ENCODE measurements at places on chromosomes 16 and 17.

DNA sequence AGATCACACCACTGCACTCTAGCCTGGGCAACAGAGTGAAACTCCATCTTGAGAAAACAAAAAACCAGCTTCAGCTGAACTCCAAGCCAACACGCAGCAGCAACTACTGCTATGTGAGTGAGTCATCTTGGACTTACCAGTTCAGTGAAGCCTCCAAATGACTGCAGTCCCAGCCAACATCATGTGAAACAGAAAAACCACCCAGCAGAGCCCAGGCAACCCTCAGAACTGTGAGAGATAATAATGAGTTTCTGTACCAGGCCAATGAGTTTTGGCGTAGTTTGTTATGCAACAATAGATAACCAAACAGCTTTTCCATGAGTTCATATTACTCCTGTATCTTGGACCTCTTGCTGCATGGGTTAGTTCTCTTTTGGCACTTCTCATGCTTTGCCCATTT, 23.3 kb downstream of the PHF12 start:
- peak; percentile 12 for DNase-seq

- DNase-seq = no peak
Observed at GRCh38 chr16:65546353-65546791, 424.5 kb upstream of the CDH11 start.

- no peak for DNase-seq
Observed at GRCh38 chr17:76720211-76720610, 6.2 kb downstream of the JMJD6 start.

DNA sequence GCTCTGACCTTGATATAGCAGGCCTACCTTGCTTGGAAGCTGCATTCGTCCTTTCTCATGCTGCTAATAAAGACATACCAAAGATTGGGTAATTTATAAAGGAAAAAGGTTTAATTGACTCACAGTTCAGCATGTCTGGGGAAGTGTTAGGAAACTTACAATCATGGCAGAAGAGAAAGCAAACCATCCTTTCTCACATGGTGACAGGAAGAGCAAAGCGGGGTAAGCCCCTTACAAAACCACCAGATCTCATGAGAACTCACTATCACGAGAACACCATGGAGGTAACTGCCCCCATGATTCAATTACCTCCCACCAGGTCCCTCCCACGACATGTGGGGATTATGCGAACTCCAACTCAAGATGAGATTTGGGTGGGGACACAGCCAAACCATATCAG, 6.0 kb upstream of the MAPT start:
- no peak for DNase-seq

GRCh38 chr17:75864448-75864871, 9.3 kb upstream of the WBP2 start:
- peak; percentile 28 for DNase-seq

GRCh38 chr17:10058921-10059683, 139.3 kb downstream of the GAS7 start:
- no peak for DNase-seq

DNA sequence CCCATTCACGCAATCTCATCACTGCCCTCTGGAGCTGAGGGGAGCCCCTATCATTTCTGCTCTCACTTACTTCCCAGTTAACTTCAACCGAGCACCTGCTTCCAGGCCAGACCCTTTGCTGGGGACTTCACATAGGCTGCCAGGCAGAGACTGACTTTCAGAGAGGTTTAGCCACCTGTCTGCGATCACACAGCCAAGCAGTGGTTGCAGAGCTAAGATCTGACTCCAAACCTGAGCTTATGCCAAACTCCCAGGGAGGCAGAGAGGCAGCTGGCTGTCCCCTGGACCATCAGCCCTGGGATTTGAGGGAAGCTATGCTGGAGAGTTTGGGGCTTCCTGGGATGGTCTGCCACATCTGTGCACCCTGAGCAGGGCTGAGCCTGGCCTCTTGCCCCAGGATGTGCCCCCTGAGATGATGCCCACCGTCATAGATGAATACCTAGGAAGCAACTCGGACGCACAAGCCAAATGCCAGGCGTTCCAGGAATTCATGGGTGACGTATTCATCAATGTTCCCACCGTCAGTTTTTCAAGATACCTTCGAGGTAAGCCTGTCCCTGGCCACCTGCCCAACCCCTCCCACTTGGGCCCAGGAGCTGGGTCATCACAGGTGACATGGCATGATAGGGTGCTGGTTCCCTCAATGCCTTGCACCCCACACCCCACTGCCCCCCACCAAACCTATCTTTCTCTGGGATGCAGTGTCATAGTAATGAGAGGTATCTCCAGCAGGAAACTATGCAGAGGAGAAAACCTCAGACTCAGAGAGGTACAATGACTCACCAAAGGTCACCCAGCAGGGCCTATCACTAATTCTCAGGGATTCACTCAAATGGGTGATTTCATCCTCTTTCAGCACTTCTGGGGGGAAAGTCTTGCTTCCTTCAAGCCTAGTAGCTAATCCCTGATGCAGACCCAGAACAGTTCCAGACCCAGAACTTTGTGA, 10.0 kb downstream of the CES3 start:
- no peak for DNase-seq

DNA sequence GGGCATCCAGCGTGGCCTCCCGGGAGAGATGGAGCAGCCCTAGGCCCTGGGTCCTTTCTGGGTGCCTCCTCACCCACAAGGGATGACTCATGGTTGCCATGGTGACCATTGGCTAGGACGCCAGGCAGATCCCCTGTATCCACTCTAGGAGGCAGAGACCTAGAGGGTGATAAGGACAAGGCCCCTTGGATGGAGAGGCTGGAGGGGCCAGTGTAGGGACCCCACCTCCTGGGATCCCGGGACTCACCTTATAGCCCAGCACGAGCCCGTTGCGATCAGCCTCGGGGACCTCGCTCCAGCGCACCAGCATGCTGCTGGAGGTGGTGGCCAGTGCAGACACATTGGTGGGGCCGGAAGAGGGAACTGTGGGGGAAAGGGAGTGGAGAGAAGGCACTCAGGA, 82.2 kb upstream of the CDC42EP4 start:
- DNase-seq = no peak

DNA sequence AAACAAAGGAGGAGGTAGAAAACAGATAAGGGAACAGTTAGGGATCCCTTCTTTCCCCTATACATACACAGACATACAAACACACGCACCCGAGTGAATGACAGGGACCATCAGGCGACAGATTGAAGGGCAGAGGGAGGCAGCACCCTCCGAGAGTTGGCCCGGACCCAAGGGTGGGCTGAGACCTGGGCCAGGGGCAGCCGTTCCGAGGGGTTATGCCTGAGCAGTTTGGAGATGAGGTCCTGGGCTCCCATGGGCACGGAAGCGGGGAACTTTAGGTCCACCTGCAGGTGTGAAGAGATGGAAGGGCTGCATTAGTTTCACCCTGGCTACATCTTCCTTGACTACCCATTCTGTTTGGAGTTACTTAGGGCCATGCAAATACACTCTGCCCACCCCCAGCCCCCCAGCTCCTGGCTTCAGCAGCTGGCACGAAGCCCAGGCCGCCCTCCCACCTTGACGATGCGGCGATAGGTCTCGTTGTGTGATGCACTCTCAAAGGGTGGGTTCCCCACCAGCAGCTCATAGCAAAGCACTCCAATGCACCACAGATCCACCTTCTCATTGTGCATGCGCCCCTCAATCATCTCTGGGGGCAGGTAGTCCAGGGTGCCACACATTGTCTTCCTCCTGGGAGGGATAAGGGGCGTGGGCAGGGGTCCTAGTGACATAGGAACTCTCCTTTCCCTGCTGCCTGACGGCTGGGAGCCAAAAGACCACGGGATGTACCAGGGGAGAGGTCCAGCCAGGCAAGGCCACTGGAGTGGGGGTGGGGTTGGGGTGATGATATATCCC, 5.4 kb downstream of the AURKB start:
- DNase-seq = no peak

- DNase-seq = no peak
Observed at GRCh38 chr17:36682773-36683172, 81.4 kb downstream of the MRM1 start.

GRCh38 chr17:1399679-1400512, at the start of gene YWHAE:
Gene YWHAE (minus strand): TSS chr17:1400222. CDS start chr17:1400110, 112 bp downstream.
- peak; percentile 96 for DNase-seq

DNA sequence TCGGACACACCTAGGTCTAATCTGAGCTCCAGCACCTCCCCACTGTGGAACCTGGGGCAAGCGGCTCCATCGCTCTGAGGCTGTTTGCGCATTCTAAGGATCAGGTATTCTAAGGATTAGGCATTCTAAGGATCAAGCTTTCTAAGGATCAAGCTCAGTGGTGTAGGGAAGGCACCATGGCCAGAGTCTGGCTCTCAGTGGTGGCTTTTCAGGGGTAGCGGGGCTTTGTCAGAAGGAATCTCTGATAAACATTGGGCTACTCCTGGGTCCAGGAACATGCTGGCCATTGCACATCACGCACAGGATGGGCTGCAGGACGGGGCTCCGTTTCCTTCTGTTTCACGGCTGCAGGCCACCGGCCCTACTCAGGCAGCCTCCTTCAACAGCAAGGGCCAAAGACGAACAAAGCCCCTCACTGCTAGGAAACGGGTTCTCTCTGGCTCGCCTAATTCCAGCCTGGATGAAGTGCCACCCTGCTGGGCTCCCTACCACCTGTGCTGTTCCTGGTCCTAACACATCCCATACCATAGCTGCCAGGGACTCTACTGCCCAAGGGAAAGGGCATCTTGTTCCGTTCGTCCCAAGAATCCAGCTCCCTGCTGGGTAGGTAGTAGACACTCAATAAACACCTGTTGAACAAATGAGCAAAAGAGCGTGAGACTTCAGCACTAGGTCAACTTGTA, 5.5 kb downstream of the C1QTNF1 start:
- DNase-seq = no peak

DNA sequence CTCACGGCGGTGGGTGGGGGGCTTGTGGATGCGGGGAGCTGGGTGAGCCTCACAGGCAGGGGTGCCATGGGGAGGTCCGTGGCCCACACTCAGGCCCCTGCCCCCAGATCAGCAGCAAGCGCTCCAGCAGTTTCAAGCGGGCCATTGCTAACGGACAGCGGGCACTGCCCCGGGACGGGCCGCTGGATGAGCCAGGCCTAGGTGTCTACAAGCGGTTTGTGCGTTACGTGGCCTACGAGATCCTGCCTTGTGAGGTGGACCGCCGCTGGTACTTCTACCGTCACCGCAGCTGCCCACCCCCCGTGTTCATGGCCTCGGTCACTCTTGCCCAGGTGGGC, 1.1 kb downstream of the RHBDL1 start:
- DNase-seq = no peak

DNA sequence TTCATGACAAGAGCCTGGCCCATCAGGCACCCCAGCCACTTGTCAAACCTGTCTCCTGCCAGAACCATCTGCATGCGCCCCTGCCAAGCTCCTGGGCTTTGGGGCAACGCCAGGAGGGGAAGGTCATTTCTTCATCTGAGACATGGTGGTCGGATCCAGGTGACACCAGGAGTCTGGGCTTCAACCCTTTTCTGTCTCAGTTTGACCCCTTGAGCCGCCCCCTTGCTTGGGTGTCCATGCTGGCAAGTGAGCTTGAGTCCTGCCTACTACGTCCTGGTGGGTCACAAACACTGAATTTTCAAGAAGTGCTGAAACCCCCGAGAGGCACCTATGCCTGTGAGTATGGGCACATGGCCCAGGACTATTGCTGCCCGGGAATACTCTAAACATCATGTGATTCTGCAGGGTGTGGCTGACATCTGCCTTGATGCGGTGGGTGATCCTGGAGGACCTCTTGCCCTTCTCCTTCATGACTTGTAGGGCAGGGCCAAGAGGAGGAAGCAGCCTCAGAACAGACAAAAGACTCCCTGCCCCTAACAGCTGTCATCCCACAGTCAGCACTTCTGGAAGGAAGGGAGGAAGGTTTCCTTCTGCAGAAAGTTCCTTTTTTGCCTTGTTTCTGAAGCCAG, 43.4 kb downstream of the TNFRSF13B start:
- DNase-seq = no peak

- no peak for DNase-seq
Observed at GRCh38 chr17:79027925-79028491, 4.0 kb downstream of the C1QTNF1 start.

- DNase-seq = peak; percentile 20
Observed at GRCh38 chr17:72719578-72720493, 372.7 kb downstream of the SLC39A11 start.

GRCh38 chr16:87602001-87602775, at the start of gene JPH3:
Gene JPH3 (plus strand): TSS chr16:87602508. CDS start chr16:87603147, 639 bp downstream.
- no peak for DNase-seq

DNA sequence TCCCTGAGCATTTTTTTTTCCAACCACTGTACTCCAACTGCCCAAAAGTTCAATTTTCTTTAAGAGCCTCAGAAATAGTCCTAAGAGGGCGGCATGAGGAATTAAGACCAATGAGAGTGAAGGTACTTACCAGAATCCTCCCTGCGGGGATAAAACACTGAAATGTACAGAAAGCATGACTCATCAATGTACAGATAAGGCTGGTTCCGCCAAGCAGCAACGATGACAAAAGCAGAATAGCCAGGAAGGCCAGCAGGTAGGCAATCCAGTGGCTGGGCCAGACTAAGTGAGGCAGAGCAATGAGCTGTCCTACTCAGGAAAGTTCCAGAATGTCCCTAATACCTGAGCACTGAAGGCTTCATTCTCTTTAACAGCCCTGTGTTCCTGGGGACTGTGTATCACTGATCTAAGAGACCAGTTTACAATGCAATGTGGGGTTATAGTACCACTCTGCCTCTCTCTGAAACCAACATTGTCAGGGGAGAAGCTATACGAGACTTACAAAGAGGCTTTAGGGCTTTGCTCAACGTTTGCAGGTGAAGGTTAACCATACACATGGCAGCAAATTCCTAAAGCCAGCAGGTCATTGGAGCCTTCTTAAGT, 11.0 kb upstream of the GPR139 start:
- no peak for DNase-seq

DNA sequence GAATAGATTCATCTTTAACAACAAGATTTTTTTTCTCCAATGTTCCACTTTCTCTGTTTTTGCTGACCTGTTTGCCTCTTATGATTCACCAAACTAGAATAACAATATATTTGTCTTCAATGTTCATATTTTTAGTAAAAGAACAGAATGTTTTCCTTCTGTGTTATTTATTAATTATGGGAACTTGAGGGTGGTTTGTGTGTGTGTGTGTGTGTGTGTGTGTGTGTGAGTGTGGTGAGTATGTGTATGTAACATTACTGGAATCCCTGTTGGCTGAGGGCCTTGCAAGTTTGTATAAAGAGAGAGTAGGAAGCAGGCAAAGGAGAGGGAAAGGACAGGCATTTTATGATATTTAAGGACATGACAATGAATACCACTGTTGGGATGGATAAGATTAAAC, 13.8 kb downstream of the STXBP4 start:
- DNase-seq = no peak

- no peak for DNase-seq
Observed at GRCh38 chr16:86061318-86061695, 162.3 kb downstream of the IRF8 start.

DNA sequence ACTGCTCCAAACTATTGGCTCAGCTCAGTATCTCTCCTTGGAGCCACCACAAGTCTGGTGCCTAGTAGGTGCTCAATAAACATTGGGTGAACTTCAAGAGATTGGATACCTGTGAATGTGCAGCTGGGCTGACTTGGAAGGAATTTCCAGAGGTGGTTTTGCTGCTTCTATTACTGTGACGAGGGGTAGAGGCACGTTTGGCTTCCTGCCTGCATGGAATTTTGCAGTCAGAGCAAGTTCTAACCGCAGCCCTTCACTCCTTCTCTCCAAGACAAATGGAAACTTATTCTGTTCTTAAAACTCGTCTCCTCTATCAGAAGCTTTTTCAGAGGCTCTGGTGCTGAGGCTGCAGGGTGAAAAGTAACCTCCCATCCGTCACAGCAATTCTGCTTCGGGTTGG, 342.5 kb downstream of the CPPED1 start:
- no peak for DNase-seq

GRCh38 chr16:82999711-83000110, 372.9 kb downstream of the CDH13 start:
- DNase-seq = no peak
